Astrocyte (in vitro differentiated cells and primary cell): ENCODE measurements at places on chromosomes 11 and 22. TPM values are rescaled to one million over a fixed set of nuclear protein-coding genes. Genes with fewer than 3 reads are reported as not detected.

Gene SLC22A6
- total RNA-seq, result not detected in 2 replicates

Gene KLHL35
- total RNA-seq, result 0.77 and 0.87 TPM in 2 replicates

Gene LIF
- 63.3 and 100 TPM in 2 replicates for total RNA-seq

Gene HEPN1
- total RNA-seq, result not detected in 2 replicates

Gene MRGPRE
- total RNA-seq, result not detected in 2 replicates

Gene TRIM49
- 0.24 and 0.32 TPM in 2 replicates for total RNA-seq

Gene PGA5
- total RNA-seq, result 0.79 and 1.4 TPM in 2 replicates
